Ovary (tissue), 10 donors: ENCODE measurements at places on chromosomes 6 and 20.

- no peak for DNase-seq
These were observed 71.1 kb upstream of the THEMIS start for GRCh38 chr6:127971945-127972391.

- no peak for DNase-seq
These were observed 1383.5 kb upstream of the DEFB115 start for GRCh38 chr20:29873946-29874345.

DNA sequence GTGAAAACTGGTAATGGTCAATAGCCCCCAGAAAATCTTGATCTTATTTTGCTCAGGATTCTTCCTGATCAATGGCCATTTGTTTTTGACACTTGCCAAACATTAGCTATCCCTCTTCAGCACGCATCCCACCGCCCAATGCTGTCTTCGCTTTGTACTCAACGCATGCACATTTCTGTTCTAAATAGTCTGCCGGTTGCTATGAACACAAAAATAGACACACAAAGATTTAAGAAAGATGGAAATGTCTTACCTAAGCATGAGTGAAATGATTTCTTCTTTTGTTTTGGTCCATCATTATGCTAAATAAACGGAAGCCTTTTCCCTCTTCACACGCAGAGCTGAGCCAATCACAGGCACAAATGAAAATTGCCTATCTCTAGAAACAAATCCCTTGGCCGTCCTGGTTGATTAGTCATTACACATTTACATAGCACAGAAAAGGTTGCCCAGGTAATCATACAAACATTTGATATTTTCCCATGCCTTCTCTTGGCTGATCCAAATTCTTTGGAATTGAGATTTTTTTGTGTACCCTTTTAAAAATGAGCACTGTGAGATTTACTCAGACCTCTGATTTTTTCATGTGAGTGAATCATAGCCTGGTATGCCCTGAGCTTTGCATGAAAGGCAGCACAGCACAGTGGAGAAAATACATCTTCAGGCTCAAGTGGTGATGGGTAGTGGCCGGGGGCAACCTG lies 70.5 kb upstream of the FAM184A start:
- DNase-seq = no peak

- no peak for DNase-seq
These were observed 35.7 kb downstream of the CD83 start for GRCh38 chr6:14153228-14153627.

DNA sequence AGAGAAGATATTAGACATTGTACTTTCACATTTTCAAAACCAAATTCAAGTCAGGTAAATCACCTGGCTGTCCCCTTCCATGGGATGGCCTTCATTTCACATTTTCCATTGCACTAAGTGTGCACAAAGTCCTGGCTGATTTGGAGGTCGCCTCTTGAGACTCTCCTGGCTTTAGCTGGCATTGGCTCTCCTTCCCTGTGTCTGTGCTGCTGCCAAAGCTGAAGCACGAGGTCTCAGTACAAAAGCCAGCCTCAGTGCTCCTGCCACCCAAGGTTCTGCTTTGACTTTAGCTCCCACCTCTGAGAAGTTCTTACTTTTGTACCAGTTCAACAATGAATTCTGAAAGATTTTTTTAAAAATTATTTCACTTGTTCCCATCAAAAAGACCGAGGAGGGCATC lies 289.2 kb upstream of the CNR1 start:
- DNase-seq = no peak

GRCh38 chr6:111793711-111794111 lies 79.5 kb downstream of the FYN start:
- DNase-seq = no peak

GRCh38 chr20:46012921-46013320 lies 4.2 kb downstream of the MMP9 start:
- no peak for DNase-seq

DNA sequence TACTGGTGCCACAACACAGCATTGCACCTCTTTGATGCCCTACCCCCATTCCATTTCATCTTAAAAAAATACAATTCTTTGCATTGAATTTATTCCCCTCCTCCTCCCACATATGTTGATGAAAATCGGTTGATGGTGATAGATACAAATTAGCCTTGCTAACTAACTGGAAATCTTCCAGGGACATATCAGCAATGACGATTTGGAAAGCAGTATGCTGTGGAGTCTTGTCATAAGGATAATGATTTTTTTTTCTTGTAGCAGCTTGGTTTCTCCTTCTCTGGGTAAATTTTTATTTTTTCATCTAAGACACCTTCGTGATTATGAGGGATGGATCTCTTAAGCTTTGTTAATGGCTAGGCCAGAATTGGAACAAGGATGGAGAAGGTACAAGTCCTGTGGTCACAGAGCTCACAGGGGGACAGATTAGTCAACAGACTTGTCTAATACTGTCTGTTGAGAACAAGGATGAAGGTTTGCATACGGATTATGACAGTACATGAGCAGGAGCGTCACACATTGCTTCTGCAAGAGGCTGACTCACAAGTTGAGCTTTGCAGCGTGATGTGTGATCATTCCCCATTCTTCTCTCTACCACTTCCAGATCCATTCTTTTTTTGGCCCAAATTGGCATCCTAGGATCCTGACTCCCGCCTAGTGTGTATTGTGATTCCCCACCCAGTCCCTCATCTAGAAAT lies 233.1 kb upstream of the FERMT1 start:
- DNase-seq = no peak

DNA sequence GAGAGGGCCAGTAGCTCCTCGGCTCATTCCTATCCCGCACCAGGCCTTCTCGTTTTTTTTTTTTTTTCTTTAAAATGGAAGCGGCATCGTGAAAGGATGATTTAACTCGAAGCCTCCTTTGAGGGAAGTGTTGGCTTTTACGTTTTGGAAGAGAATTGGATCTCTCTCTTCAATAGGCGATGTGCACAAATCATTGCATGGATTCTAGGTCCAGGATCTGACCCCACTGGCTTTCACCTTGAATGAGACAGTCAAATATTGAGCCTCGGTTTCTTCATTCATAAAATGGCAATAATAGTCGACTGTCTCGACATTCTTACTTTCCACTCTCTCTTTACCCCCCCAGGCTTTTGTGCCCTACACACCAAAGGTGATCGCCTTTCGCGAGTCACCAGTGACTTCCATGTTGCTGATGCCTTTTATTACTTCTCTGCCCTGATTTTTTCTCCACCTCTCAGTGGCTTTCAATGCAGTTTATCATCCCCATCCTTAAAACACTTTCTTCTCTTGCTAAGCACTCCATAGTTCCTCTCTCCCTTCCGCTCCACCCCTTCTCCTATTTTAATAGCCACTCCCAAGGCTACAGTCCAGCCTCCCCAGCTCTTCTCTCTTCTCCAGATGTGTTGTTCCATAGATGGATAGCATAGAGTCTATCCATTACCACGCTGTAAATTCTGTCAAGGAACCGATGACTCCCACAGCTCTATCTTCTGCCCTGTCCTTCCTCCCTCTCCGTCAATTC lies 473 bp upstream of the DTNBP1 start:
- no peak for DNase-seq

DNA sequence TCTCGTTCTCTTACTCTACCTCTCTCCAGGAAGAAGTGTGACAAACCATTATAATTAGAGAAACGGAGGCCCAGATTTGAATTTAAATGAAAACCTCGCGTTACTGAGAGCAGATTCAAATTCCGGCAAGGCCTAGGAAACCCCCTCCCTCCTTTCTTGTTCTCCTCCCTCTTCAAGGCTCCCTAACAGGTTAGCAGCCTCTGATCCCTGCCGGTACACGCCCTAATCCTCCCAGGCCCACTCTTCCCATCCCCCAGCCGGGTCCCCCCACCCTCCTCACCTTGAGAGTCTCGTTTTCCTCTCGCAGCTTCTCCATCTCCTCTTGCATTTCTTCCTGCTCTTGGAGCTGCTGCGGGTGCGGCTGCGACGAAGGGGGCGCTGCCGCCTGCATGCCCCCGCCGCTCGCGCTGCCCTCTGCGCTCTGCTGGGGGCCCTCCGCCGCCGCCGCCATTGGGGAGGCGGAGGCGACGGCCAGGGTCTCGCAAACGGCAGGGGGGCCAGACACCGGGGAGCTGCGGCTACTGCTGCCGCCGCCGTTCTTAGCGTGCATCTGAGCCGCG lies 3.8 kb downstream of the MTCL3 start:
- no peak for DNase-seq

DNA sequence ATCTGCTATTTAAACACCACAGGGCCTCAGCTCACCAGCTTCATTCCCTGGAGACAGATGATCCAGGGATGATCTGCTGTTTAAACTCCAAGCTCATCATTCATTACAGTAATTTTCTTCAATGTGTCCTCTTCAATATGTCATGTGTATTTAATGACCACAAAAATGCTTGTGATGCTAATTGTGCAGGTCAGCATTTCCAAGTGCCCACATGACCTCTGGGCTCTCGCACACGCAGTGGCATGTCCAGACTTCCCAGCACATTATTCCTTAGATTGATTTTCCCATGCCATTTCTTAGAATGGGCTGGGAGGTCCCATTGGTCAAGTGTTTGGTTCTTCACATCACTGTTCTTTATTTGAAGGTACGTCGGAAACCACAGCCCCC lies 434.4 kb downstream of the HAO1 start:
- DNase-seq = no peak

DNA sequence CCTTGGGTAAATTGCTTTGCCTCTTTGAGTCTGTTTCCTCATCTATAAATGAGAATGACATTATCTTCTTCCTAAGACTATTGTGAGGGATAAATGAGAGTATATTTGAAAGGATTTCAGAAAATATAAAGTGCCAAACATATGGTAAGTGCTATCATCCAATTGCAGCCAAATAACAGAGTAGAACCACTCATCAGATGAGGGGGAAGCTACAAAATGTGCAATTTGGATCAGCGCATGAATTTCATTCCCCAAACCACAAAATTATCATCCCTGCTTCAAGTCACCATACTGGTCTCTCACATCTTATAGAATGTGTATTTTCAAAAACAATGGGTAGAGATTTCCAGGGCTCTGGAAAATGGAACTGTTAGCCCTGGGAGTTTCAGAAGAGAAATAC lies 158.5 kb downstream of the ARHGAP18 start:
- no peak for DNase-seq

GRCh38 chr6:43254138-43254817 lies 11.0 kb downstream of the TTBK1 start:
- no peak for DNase-seq

DNA sequence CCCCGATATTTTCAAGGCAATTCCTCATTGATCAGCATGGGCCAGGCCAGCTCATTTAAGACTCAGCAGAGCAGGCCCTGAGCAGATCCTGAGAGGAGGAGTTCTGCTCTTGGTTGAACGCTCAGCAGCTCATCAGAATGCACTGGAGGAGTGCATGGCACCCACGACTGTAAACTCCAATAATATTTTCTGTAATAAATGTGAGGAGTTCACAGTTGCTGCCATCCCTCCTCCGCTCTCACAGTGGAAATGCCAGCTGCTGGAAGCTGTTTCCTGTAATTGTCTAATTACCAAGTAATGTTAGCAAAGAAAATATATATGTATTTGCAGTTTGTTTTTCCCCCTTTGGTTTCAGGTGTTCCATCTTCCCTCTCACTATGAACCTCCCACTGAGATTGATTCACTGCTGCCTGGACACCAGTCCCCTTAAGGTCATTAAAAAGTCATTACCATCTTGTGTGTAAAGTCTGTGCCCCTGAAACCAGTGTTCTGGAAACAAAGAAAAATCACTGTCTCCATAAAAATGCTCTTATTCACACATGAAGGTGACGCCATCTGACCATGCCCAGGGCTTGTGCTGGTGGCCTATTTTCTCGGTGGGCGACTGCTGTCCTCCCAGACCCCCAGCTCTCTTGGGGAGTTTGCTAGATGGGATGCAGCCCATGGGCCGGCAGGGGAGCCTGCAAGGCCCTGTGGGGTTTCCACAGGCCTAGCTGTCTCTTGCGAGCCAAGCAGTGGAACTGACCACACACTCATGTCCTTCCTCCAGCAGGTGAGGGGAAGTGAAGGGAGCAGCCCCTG lies 374.2 kb downstream of the ZFAND3 start:
- no peak for DNase-seq

DNA sequence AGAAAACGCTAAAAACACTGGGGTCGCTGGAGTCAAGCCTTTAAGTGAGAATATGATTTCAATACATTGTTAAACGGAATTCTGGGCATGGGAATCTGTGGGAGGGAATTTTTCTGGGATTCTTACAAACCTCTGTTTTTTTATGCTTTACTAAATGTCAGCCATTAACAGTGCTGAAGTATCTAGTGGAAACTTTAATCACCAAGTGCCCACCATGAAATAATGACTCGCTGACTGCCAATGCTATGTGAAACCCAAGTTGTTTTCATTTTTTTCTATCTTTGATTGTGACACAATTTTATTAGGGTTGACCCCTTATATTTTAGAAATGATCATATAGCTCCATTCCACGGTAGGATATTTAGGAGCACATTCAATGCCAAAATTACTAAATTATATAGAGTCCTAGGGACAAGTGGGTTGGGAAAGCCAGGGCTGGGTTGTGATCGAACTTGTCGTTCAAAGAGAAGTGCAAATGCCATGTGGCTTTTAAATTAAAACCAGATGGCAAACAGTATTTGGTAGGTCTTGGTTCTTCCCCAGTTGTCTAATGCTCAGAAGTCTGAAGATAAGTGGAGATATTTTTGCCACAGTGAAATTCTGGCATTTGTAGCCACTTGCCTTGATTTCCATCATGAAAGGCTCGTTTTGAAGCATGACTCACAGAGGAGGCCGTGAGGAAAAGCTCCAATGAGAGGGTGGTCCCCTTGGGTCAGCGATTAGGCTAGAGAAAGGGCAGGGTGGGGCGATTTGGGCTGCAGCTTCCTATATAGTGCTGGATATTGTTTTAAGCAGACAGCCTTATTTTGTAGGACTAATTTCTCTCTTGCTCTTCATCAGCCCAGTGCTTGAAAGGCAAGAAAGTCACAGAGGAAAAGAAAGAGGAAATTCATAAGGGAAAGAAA lies 254.4 kb upstream of the JAG1 start:
- DNase-seq = no peak

DNA sequence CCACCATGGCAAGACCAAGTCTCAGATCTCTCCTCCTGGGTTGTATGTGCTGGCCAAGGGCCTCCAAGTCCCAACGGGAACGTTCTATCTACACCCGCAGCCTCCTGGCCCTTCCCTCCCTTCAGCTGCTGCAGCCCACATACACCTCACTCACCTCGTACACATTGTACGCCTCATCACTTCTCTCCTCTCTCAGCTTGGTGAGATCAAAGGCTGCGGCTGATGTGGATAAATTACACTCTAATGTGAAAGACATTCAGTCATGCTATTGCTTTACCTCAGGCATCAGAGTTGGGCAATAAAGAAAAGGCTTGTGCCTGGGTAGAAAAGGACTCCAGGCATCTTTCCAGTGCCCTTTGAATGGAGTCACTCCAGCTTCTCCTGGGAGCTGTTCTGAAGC lies 135.3 kb upstream of the FOXQ1 start:
- no peak for DNase-seq

DNA sequence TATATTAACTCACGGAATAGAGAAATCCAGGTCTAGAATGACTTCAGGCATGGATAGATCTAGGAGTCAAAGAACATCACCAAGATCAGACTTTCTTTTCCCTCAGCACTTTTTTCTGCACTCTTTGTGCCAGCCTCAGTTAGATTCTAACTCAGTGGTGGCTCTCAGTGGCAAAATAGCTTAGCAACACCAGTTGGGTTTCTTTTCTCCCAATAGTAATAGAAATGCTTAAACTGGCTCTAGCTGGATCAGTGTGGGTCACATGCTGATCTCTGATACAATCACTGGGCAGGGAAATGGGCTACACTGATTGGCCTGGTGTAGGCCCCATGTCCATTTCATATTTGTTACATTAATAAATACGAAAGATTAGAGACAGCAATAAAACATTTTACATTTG lies 44.2 kb upstream of the ARFGEF2 start:
- DNase-seq = no peak
